ENCODE measurements at places on chromosomes 2 and 18. TPM values are rescaled to one million over a fixed set of nuclear protein-coding genes. Genes with fewer than 3 reads are reported as not detected.

The ING5 gene
- 44.3 TPM for total RNA-seq

The XIRP2 gene
- not detected for total RNA-seq

The SH3RF3 gene
- 10.0 TPM for total RNA-seq

The DAPL1 gene
- total RNA-seq: 1.7 TPM

The NDUFAF7 gene
- 20.0 TPM for total RNA-seq

The FHL2 gene
- 31.0 TPM for total RNA-seq

The LRRC30 gene
- total RNA-seq: not detected

The SP9 gene
- not detected for total RNA-seq

Measured in subcutaneous adipose tissue (tissue), 4 donors.